ENCODE measurements at places on chromosomes 6 and 20. TPM values are rescaled to one million over a fixed set of nuclear protein-coding genes. Genes with fewer than 3 reads are reported as not detected.

The DCDC2 gene
- polyA plus RNA-seq: 9.1 TPM

The UBE2C gene
- polyA plus RNA-seq: 212 TPM

The SALL4 gene
- polyA plus RNA-seq: 2.5 TPM

The FOXP4 gene
- polyA plus RNA-seq: 14.2 TPM

The TMEM244 gene
- not detected for polyA plus RNA-seq

The CTCFL gene
- polyA plus RNA-seq: 0.03 TPM

The ADRM1 gene
- 131 TPM for polyA plus RNA-seq

The CD40 gene
- 4.7 TPM for polyA plus RNA-seq

Data from A549 (cell line).